Epithelial cell of esophagus (primary cell): ENCODE measurements at places on chromosomes 7 and 10.

- DNase-seq, result no peak
Observed at GRCh38 chr7:21704359-21704758, 161.5 kb downstream of the DNAH11 start.

DNA sequence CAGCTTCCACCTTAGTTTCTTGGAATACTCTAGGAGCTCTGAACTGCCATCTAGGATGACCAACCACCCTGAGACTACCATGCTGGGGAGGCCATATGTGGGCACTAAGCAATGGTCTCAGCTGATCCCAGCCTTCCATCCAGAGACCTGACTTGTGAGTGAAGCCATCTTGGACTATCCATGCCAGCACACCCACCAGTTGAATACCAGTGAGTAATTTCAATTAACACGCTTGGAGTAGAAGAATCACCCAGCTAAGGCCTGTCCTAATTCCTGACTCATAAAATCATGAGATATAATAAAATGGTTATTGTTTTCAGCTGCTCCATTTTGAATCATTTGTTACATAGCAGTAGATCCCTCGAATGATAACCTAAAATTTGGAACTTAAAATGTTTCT is 5.2 kb upstream of the KIF5B start:
- DNase-seq, result peak; percentile 37

DNA sequence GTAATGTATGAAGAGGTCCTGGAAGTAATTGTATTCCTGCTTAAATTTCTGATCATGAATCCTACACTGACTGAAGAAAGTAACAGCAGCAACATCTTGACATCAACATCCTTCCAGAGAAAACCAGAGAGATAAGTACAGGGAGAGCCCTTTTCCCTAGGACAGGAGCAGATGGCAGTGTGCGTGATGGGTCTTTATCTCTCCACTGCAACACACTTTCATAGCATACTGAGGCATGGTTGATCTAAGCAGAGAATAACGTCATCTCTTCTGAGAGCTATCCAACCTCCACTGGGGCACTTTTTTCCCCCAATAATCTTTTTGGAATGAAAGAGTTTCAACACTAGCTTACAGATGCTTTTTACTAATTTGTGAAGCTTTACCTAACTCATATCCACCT is 342 bp downstream of the OR2A25 start:
- DNase-seq, result no peak

DNA sequence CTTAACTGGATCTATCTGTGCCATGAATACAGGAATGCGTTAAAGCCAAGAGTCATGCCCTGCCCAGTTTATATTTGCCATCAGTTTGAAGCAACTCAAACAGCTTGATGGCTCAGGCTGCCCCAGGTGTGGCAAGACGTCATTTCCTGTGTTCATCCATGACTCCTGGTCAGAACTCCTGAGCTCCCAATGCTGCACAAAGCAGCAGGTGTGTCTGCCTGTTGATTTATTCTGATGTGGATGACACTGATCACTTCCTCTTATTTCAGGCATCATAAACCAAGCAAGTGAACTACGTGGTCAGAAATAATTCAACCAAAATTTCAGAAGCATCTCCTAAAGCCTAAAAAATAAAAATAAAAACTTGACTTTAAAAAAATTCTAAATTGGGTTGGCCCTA is 68.5 kb downstream of the EZH2 start:
- peak; percentile 39 for DNase-seq

- DNase-seq, result no peak
Observed at GRCh38 chr10:88237896-88238614, 345.1 kb downstream of the RNLS start.

DNA sequence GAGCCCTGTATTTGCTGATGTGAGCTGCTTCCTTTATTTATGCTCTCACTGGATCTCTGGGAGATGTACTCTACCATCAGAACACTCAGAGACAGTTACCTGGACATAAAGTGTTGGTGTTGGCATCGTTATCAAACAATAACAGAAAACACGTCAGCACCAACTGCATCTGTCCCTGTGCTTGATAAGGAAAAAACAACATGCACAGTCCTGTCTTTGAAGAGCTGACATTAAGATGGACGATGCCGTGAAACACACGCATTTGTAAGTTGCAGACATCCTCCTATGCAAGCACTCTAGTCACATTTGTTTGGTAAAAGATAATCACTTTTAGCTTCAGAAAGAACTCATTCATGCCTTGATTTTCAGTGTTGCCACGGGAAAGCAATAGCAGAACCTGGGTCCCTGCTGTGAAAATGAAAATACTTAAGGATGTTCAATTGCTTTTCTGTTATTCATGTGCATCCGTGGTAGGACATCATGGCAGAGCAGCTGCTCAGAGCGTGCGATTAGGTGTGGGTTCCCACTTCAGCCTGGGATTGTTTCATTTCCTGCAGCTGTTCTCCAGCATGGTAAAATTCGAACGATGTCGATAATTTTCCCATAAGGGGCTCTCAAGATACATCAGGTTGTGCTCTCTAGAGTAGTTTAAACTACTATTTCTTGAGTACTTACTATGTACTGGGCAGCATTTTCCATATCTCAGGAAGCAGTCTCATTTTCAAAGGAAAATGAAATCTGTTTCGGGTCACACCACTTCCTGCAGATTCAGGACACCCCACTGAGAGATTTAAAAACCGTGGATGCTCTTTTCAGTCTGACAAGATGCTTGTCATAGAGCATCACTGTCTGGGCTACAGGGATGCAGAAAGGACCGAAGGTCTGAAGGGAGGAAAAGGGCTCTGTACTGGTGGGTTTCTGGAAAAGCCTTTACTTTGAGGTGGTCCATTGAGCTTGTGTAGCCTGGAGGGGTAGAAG is 248.7 kb downstream of the CAMK1D start:
- DNase-seq, result no peak

DNA sequence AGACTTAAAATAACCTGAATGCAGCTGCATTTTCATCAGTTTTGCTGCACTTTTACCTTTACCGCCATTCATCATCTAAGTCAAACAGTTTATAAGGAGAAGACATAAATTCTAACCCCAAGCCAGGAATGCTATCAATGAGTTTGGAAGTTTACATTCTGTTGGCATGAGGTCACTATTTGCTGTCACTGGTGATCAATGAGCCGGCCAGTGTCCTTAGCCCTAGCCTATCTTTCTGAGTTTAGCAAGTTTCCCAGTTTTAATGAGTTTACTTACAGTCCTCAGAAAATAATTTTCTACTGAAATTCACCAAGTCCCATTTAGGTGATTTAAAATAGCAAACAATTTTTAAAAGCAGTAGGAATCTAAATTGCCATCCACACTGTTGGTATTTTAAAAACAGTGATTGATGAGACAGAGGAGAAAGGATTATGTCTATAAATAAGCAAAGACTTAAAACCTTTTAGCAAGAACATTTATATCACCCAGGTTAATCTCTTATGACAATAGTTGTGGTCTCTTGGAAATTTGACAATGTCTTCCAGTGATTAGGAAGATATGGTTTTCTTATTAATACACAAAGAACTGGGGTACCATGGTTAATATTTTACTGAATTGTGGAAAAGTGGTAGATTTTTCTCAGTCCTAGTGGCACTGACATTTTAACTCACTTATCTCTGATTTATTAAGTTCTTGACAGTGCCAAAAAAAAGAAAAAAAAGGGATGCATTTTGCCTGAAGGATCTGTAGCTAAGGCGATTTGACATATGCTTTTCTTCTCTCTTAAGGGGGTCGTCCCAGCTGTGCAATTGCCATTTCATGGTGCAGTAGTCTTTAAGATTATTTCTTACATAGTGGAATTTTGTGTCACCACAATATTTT is 443.4 kb upstream of the ANKRD30A start:
- no peak for DNase-seq

- no peak for DNase-seq
Observed at GRCh38 chr7:126931581-126931980, 321.2 kb downstream of the GRM8 start.

DNA sequence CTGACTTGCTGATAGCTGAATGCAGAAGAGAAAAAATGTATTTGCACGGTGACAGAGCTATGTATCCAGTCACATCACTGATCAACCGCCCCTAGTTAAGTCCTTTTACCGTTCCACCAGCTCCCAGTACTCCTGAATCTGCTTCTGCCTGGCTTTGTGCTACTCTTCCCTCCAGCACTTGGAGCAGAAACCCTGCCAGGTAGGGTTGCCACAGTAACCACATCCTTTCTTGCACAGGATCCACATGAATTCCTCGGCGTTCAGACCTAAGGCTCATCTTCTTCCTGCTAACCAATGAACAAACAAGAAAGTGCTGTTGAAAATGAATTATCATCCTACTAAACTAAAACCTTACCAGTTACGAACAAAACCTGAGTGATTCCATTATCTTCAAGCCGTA is 52.0 kb upstream of the KCTD7 start:
- DNase-seq, result no peak

DNA sequence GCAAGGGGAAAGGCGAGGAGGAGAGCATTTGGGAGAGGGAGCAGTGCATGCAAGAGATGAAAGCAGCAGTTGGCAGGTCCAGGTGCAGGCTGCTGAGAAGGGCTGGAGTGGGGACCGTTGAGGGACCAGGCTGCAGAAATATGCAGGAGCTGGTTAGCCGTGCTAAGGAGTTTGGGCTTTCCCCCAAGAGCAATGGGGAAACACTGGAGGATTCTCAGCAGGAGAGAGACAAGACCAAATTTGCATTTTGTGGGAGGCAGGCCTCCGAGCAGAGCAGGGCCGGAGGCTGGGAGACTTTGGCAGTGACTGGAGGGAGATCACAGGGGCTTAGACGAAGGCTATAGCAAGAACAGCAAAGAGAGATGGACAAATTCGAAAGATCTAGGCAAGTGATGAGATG is 11.8 kb downstream of the BTBD16 start:
- no peak for DNase-seq

GRCh38 chr10:82071231-82071630 is 196.2 kb downstream of the NRG3 start:
- DNase-seq, result no peak

DNA sequence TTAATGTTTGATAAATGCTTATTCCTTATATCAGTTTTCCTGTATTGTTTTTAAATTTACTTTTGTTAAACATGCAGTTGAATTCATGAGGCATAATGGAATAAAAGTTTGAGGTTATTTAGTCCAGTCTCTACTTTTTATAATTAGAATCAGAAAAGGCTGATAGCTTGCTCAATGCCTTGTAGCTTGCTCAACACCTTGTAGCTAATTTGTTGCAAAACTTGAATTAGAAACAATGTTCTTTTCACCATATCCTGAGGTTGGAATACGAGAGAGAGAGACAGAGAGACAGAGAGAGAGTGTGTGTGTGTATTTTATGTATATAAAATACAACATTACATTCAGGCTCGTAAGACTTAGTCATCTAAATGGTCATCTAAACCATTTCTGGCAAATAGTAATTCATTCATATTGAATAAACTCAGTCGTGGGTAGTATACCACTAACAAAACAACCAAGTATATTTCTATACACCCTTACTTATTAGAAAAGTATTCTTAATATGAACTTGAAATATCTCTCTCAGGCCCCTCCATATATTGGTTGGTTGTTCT is 243.5 kb downstream of the ADK start:
- DNase-seq, result no peak
